Activated T-helper 2 cell treated with anti-CD3 and anti-CD28 coated beads, Interferon-gamma antibody, Interleukin-2, Interleukin-4, amounts not matched to agents 10 μg/mL and 5 μg/mL and 100 μg/mL, durations not matched to agents 14 hours and 24 hours and 36 hours (primary cell): ENCODE measurements at places on chromosomes 2 and 18.

GRCh38 chr2:73947412-73948018, 20.8 kb downstream of the DGUOK start:
- H3K4me1 ChIP-seq: peaks cover 78% of the 10 kb centered on the region
- no peak overlapping the region for H3K27ac ChIP-seq
- H3K4me3 ChIP-seq: no peak overlapping the region
- no peak for DNase-seq
- H3K27me3 ChIP-seq: no peaks in the 10 kb centered on the region

DNA sequence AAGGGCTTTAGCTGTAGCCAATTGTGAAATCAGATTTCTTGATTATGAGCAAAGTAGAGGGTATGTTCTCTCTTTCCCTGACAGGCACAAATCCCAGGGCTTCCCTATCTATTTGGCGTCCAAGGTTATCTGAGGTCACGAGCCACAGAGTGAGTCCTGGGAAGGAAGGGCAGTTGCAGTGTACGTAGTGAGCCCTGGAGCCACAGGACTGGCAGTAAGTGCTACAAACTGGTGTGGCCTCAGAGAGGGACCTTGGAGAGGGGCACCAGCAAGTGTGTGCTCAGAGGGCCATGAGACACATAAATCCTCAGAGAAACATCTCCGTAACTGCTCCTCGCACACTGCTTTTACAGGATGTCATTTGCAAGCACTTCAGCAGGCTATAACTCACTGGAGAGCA, 115.5 kb upstream of the SH3BP4 start:
- no peaks in the 10 kb centered on the region for H3K27me3 ChIP-seq
- DNase-seq: no peak
- H3K36me3 ChIP-seq: no peaks in the 10 kb centered on the region
- H3K4me1 ChIP-seq: no peaks in the 10 kb centered on the region
- no peak overlapping the region for H3K4me3 ChIP-seq

DNA sequence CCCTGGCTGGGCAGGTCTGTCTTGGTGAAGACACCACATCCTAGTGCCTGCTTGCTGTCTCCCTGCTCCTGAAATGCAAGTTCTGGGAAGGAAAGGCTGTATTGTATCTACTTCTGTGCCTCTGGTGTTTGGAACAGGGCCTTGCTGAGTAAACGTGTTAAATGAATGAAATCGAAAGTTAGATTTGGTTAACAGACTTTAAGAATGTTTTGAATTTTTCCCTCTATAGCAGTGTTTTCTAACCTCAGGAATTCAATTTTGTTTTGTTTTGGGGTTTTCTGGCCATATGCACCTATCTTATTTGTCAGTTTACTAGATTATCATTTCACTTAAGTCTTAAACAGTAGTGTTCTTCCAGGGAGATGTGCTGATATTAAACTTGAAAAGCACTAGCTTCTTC, 20.7 kb downstream of the FARP2 start:
- H3K36me3 ChIP-seq: peaks cover 16% of the 10 kb centered on the region
- no peak for DNase-seq
- H3K27ac ChIP-seq: no peak overlapping the region
- H3K4me1 ChIP-seq: peaks cover 6% of the 10 kb centered on the region
- H3K4me3 ChIP-seq: no peak overlapping the region

- peaks cover 56% of the 10 kb centered on the region for H3K36me3 ChIP-seq
- H3K4me1 ChIP-seq: peaks cover 4% of the 10 kb centered on the region
- no peak for DNase-seq
- no peak overlapping the region for H3K4me3 ChIP-seq
- H3K27ac ChIP-seq: no peak overlapping the region
These were observed 104.8 kb downstream of the NOL10 start for GRCh38 chr2:10584843-10585475.

DNA sequence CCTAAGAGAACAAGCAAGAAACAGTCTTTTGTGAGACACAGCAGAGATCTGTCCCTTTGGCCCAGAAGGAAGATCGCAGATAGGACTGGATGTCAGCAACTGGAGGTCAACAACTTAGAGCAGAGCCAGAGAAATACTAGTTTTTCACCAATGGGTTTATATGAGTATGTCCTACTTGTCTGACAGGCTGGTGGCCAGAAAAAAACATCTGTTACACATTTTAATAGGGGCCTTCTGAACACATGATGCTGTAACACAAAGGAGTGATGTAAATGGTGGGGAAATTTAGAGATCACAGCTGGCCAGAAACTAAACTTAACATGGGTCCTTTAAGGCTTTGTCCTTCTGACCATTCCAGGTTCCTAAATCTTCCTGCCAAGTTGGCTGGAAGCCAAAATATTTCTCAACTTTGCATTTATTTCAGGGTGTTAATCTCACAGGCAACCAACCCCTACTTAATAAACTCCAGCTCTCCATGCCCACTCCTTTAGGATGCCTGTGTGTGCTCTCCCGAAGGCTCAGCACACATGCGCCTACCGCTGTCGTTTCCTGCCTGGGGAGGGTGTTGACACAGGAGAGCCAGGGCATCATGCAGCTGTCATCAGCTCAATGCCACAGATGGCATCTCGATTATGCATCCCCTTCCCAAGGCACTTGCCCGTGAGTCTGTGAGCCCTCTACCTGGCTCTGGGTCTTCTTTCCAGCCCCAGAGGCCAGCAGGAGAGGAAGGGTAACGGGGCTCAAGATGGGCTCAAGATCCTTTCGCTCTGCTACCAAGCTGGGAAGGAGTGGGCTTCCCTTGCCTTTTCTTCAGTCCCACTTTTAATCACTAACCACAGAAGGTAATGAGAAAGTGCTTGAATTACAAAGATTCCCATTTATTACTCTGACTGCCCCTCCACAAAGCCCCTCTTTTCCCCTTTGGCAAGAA, 252.5 kb downstream of the ETAA1 start:
- H3K4me3 ChIP-seq: no peak overlapping the region
- no peaks in the 10 kb centered on the region for H3K36me3 ChIP-seq
- H3K27me3 ChIP-seq: no peaks in the 10 kb centered on the region
- H3K27ac ChIP-seq: no peak overlapping the region

DNA sequence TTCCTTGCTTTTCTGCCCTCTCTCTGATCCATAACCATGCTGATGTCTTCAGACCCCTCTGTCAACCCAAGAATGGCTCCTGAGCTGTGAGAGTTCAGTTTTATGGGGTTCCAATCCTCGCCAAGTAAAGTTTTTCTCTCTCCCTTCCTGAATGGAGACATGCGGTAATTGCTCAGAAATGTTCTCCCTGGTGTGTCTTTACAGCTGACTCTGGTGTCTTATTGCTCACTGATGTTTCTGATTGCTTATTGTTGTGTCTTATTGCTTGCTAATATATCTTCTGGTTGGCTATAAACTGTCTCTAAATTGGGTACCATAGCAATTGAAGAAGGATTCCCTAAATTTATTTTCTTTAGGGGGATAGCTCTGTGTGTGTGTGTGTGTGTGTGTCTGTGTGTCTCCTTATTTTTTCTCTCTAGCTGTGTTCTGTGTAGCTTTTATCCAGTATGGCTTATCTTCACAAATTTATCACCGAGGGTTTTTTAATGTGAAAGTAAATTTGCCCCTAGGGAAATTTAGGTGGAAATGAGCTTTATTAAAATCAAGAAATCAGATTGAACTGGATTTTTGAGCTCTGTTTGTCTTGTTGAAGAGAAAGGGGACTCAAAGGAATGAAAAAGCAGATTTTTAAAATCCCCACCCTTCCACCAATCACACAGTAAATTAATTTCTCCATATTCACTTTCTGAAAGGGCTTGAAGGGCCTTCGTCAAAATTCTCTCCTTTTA, 19.5 kb downstream of the MGAT5 start:
- no peak overlapping the region for H3K4me3 ChIP-seq
- DNase-seq: no peak
- H3K27ac ChIP-seq: no peak overlapping the region
- H3K27me3 ChIP-seq: peaks cover 39% of the 10 kb centered on the region
